ENCODE measurements at places on chromosomes 4 and X. TPM values are rescaled to one million over a fixed set of nuclear protein-coding genes. Genes with fewer than 3 reads are reported as not detected.
A peak's percentile ranks its signal among the peaks of the same experiment; 100 is the strongest.

Gene MAGEA2B
- total RNA-seq = not detected

Gene FOXR2
- not detected for total RNA-seq

Gene NLRP2B
- total RNA-seq = not detected

Gene NSG1
- total RNA-seq = 5.5 TPM

Gene F8A2
- not detected for total RNA-seq

Gene CYP2U1
- total RNA-seq = 1.7 TPM

Gene PDHA2
- total RNA-seq = not detected

DNA sequence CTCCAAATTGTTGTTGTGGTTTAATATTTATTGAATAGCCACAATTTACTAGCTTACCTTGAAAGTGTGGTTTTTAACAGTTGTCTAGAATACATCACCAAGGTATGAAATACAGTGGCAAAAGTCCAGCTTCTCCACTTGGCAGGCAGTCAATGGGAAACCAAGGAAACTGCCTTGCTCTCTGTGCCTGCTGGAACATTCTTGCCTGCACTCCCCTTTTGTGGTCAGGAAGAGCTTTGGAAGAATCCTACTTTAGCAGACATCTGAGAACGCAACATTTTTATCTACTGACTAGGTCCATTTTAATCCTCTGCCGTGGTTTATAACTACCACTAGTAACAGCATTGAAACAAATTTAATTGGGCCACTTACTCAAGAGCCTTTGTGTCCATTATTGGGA lies 64.5 kb downstream of the TENM3 start:
- no peaks in the 10 kb centered on the region for H3K4me1 ChIP-seq
- H3K4me3 ChIP-seq = no peak overlapping the region
- no peaks in the 10 kb centered on the region for H3K27me3 ChIP-seq
- no peak for DNase-seq
- no peak overlapping the region for H3K27ac ChIP-seq

GRCh38 chr4:82713856-82714255 lies 84.7 kb downstream of the SCD5 start:
- H3K27ac ChIP-seq = no peak overlapping the region
- no peaks in the 10 kb centered on the region for H3K27me3 ChIP-seq
- H3K4me1 ChIP-seq = no peaks in the 10 kb centered on the region
- H3K4me3 ChIP-seq = no peak overlapping the region
- no peaks in the 10 kb centered on the region for H3K36me3 ChIP-seq
- DNase-seq = no peak

DNA sequence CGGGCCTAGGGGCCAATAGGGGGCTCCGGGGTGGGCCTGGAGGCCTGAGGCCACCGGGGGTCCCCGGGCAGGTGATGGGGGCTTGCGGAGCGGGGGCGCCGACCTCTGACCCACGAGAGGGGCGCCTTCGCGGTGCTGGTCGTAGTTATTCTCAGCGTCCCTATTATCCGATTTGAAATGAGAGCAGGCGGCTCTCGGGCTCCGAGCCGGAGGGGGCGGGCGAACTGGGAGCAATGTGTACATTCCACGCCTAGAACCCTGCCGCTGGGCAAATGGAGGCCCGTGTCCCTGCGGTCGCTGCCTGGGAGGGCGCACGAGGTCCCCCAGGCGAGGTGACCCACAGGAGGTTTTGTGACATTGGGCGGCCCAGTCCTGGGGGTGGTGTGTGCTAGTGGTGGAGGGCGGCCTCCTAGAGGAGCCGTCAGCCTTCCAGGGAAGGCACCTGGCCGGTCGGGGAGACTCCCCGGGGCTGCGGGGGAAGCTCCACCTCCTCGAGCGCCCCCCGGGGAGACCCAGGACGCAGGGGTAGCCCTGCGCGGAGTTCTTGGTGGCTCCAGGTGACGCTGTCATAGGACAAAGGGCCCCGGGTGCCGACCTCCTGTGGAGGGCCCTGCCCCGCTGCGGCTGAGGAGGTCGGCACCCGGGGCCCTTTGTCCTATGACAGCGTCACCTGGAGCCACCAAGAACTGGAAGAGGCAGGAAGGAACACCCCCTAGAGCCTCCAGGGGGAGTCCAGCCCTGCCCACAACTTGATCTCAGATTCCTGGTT lies 102.6 kb upstream of the PRKX start:
- H3K4me3 ChIP-seq = peak overlapping the region; percentile 69
- no peaks in the 10 kb centered on the region for H3K27me3 ChIP-seq
- H3K27ac ChIP-seq = peak overlapping the region; percentile 82
- DNase-seq = peak; percentile 79

DNA sequence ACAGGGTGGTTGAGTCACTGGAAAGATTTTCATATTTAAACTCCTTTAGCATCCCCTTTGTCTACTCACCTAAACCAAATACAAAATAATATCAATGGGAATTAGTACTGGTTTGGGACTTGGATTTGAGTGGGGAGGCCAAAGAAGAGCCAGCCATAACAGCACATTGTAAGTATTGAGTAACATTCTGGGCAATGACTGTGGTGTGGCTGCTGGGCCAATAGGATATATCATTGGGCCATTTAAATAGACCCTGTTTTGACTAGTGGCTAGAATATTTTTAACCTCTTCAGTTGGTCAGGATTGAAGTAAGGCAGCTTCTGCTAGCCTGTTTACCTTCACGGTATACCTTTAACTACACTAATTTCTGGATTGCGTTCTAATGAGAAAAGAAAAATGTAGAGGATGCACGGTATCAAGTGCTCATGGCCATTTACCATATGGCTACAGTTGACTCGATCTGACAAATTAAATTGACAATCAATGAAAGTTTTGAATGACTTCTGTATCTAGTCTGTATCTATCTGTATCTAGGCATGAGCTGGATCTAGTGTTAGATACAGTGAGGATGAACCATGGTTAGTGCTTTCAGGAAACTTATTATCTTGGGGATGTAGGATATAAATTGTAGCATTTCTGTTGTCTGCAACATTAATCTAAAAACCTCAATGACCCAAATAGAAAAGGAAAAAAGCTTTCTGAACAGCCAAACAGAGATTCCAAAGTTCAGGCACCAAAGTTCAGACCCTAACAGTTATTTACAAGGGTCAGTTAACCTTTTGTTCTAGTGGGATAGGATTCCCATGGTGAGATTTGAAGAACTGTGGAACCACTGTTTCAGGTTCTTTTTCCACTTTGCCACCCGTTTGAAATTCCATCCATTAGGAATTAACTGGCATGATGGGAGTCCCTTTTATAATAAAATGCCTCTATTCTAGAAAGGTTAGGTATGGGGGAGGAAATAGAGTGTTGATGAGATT lies 6.8 kb upstream of the ALB start:
- H3K4me1 ChIP-seq = peaks cover 12% of the 10 kb centered on the region
- H3K27ac ChIP-seq = no peak overlapping the region
- no peak overlapping the region for H3K4me3 ChIP-seq
- DNase-seq = no peak
- H3K27me3 ChIP-seq = no peaks in the 10 kb centered on the region
- H3K36me3 ChIP-seq = no peaks in the 10 kb centered on the region

DNA sequence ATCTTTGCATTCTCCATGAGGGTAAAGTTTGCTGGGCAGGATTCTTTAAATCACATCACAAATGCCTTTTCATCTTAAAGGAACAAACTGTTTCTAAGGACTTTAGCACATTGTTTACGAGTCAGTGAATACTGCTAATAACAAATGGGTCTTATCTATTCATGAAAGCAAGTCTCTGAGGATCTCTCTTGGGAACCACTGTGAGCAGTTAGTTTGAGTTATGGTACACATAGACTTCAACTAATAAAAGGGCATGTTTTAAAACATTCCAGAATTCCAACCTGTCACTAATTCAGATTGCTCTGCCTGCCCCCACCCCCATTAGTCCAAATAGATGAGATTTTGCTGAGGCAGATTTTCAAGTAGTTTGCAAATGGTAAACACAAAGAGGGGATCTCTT lies 22.3 kb upstream of the GPC3 start:
- H3K27ac ChIP-seq = no peak overlapping the region
- peaks cover 43% of the 10 kb centered on the region for H3K4me1 ChIP-seq
- H3K27me3 ChIP-seq = no peaks in the 10 kb centered on the region
- H3K4me3 ChIP-seq = no peak overlapping the region
- H3K36me3 ChIP-seq = no peaks in the 10 kb centered on the region

DNA sequence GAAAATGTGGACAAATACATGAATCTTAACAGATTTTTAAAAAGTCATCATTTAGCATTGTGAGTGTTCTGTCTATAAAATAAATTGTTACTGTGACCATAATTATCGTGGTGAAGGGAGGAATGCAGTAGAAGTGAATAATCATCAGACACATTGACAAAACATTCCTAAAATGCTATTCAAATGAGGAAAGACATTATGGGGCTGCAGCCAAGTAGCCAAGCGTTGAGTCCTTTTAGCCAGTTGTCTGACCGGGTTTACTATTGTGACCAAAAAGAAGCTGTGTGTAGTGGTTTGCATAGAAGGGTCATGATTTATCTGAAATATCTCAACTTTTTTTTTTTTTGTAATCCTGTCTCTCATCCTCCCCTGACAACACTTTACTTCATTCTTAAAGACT lies 19.5 kb downstream of the WWC2 start:
- no peak overlapping the region for H3K4me3 ChIP-seq
- H3K36me3 ChIP-seq = no peaks in the 10 kb centered on the region
- H3K27me3 ChIP-seq = no peaks in the 10 kb centered on the region

DNA sequence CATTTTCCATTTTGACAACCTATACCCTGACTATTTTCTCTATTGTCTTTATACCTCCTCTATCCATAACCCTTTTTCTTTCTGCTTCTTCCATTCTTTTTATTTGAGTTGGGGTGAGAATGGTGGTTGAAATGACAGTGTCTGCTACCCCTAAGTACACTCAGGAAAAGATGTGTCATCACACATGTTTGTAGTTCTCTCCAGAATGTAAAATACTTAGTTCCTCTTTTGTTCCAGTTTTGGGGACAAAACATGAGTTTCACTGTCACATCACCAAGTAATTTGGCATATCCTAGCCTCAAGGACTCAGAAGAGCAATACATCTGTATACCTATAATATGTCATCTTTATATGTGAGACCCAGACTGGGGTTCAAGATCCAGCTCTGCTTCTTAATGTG lies 90.3 kb downstream of the COMMD8 start:
- no peak overlapping the region for H3K4me3 ChIP-seq
- no peaks in the 10 kb centered on the region for H3K4me1 ChIP-seq
- H3K27me3 ChIP-seq = no peaks in the 10 kb centered on the region
- no peak for DNase-seq

DNA sequence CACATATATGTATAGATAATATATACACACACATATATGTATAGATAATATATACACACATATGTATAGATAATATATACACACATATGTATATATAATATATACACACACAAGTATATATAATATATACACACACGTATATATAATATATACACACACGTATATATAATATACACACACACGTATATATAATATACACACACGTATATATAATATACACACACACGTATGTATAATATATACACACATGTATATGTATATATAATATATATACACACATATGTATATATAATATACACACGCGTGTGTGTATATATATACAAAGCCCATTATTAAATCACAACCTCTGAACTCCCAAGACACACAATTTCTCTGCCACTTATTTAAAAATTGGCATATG lies 8.0 kb upstream of the UBE2K start:
- no peaks in the 10 kb centered on the region for H3K27me3 ChIP-seq
- H3K4me3 ChIP-seq = no peak overlapping the region
- H3K27ac ChIP-seq = no peak overlapping the region
- H3K4me1 ChIP-seq = no peaks in the 10 kb centered on the region
- no peak for DNase-seq

DNA sequence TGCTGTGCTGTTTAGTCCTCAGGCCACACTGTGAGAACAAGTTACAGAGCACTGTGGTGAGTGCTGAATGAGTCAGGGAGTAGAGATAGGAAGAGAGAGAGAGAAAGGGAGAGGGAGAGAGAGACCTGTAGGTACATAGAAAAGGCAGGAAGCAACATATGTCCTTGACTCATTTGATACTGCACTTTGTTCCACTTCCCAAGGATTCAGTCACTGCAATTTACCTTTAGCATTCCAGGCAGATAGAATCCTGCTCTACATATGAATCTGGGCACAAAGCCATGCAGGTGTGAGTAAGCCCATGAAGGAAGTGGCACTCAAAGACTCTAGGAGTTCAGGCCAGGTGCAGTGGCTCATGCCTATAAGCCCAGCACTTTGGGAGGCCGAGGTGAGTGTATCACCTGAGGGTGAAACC lies 1.0 kb upstream of the DAPP1 start:
- H3K27ac ChIP-seq = no peak overlapping the region
- DNase-seq = no peak
- H3K4me3 ChIP-seq = no peak overlapping the region
- no peaks in the 10 kb centered on the region for H3K4me1 ChIP-seq
- no peaks in the 10 kb centered on the region for H3K36me3 ChIP-seq
- no peaks in the 10 kb centered on the region for H3K27me3 ChIP-seq

DNA sequence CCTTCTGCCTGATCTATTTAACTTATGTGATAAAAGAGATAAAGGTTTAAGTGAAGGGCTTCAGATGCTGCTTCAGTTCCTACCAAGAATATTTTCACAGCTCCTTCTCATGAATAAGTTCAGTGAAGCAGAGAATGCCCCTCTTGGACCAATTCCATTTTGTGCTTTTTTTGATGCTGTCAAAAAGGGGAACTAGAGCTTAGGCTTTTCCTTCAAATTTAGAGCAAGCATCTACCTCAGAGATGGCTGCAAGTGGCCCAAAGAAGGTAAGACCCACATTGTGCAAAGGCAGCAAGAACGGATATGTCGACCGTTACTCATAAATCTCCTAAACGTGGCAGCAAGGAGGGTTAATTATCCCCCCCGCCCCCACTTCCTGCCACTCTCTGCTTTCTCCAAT lies 4.5 kb downstream of the CHRDL1 start:
- no peak overlapping the region for H3K4me3 ChIP-seq
- no peak overlapping the region for H3K27ac ChIP-seq
- no peaks in the 10 kb centered on the region for H3K36me3 ChIP-seq
- H3K4me1 ChIP-seq = no peaks in the 10 kb centered on the region
- H3K27me3 ChIP-seq = no peaks in the 10 kb centered on the region

- no peak overlapping the region for H3K4me3 ChIP-seq
- no peaks in the 10 kb centered on the region for H3K36me3 ChIP-seq
- H3K27me3 ChIP-seq = no peaks in the 10 kb centered on the region
- no peak overlapping the region for H3K27ac ChIP-seq
- H3K4me1 ChIP-seq = no peaks in the 10 kb centered on the region
Observed at GRCh38 chrX:17542123-17542522, 167.1 kb downstream of the NHS start.

- H3K27ac ChIP-seq = no peak overlapping the region
- no peak overlapping the region for H3K4me3 ChIP-seq
- no peaks in the 10 kb centered on the region for H3K4me1 ChIP-seq
- no peak for DNase-seq
Observed at GRCh38 chr4:71221510-71222466, 117.0 kb upstream of the SLC4A4 start.

GRCh38 chrX:129701624-129702069 lies 37.1 kb upstream of the XPNPEP2 start:
- no peak overlapping the region for H3K4me3 ChIP-seq
- 0 out of 2 replicates have a peak, but pooled peaks cover 8% of the 10 kb centered on the region for H3K4me1 ChIP-seq
- H3K27me3 ChIP-seq = no peaks in the 10 kb centered on the region
- no peaks in the 10 kb centered on the region for H3K36me3 ChIP-seq

Measured in Caco-2 (cell line).